Heart left ventricle (tissue), 16 donors: ENCODE measurements at places on chromosomes 2 and 18. TPM values are rescaled to one million over a fixed set of nuclear protein-coding genes. Genes with fewer than 3 reads are reported as not detected.

The KLHL41 gene
- polyA plus RNA-seq, result 52.9 TPM

GRCh38 chr2:65681503-65681902, 249.1 kb upstream of the SPRED2 start:
- DNase-seq, result no peak

DNA sequence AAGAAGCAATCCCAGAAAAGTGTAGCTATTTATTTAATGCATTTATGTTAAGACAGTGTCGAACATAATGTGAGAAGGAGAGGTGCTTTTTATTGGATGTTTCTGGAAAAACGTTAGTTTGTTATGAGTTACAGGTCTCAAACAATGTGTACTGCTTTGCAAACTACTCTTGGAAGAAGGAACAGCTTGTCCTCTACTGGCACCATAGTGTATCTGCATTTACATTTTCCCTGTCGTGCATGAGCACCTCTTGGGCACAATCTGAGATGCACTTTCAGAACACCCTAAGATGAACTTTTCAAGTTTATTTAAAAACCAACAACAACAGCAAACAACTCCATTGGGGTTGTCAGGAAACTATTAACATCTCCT, 22.8 kb downstream of the CCNYL1 start:
- DNase-seq, result no peak

- no peak for DNase-seq
Measured at GRCh38 chr2:170576296-170576695, 138.8 kb upstream of the SP5 start.

- DNase-seq, result no peak
Measured at GRCh38 chr18:51009072-51009471, 20.9 kb upstream of the SMAD4 start.

The CD8A gene
- 0.65 TPM for polyA plus RNA-seq

The SEMA4F gene
- 2.8 TPM for polyA plus RNA-seq

DNA sequence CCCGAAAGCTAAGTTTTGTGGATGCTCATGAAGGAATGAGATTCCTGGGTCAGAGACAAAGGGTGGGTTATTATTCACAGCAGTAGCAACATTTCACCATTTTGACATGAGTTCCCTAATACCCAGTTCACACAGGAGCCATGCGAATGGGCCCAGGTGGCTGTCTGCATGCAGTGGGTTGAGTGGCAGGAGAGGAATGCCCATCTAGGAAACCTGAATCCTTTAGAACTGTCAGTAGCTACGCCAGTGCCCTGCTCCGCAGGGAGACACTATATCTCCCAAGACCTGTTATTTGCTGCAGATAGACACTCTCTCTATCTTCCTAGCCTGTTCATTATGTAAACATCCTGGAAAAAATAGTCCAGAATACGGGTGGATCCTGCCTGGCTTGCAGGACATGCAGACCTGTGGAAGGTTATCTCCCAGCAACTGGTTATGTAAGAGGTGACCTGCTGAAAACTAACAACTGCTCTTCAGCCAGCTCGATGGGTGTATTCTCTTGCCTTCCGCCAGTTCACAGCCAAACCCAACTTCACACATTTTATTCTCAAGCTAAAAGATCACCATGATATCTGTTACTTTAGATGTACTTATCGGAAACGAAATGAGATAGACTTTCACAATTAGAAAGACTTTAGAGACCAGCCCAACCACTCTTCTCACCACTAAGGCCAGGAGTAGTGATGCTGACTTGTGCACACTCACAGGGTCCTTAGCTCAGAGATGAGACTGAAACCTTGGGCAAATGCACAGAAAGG, 59.1 kb downstream of the MBP start:
- no peak for DNase-seq

GRCh38 chr2:10125842-10126631, 3.5 kb downstream of the RRM2 start:
- DNase-seq, result no peak

GRCh38 chr2:59630789-59631188, 922.7 kb downstream of the BCL11A start:
- no peak for DNase-seq

GRCh38 chr2:226932443-226932842, 96.6 kb downstream of the RHBDD1 start:
- no peak for DNase-seq

GRCh38 chr2:67895227-67895941, 167.4 kb downstream of the C1D start:
- no peak for DNase-seq

The AAK1 gene
- polyA plus RNA-seq, result 34.9 TPM

DNA sequence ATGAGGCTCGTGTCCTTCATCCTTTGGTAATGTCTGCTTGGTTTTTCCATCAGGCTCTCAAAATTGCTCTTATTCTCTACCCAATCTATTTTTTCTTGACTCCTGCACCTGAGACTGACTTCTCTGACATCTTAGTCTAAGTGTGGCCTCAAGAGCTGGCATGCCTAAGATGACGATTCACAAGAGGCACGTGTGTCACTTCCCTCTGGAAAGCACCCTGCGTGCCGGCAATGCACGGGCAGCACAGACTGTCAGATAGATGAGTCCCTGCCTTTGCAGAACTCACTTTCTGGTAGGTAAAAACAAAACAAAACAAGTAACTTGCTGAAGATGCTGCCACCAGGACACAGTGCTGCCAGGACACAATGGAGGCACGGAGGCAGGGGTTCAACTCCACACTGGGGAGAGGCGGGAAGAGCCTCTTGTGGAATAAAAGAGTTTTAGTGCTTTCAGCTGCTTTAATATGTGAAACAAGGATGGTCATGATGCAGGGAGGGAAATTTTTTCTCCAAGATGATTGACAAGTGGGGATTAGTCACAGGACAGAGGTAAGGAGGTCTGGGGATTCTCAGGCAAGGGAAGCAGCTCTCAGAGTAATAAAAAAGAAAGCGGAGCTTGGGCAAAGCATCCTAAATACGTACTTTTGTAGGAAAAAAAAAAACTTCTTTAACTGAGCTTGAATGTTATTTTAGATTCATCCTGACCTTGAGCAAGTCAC, 27.3 kb downstream of the CYB5A start:
- DNase-seq, result no peak

The CROCC2 gene
- polyA plus RNA-seq, result not detected

The BOLL gene
- polyA plus RNA-seq, result 0.08 TPM

- DNase-seq, result no peak
Measured at GRCh38 chr2:85987266-85988174, 98.7 kb upstream of the ST3GAL5 start.

DNA sequence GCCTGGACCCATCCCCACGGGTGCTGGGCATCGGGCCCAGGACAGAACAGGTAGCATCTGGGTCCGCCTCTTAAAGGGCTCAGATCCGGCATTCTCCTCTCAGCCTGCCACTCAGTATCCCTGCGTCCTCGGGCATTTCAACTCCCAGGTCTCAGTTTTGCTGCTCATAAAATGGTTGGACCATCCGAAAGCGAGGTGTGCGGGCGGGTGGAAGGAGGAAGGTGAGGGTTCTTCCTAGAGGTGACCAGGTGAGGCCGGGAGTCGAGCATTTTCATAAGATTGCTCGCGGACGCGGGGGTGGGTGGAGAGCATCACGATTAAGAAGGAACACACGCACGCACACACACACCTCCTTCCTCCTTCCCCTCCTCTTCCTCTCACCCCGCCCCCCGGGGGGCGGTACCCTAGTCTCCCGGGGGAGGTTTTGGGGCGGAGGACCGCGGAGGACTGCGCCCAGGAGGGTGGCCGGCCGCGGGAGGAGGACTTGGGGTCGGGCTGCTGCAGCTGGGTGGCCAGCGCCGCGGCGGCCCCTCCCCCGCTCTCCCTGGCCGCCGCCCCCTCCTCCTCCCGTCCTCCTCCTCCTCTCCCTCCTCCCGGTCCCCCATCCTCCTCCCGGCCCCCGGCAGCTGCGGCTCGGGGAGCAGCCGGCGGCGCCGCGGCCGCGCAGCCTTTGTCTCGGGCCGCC, 97.9 kb upstream of the GPR45 start:
- no peak for DNase-seq

DNA sequence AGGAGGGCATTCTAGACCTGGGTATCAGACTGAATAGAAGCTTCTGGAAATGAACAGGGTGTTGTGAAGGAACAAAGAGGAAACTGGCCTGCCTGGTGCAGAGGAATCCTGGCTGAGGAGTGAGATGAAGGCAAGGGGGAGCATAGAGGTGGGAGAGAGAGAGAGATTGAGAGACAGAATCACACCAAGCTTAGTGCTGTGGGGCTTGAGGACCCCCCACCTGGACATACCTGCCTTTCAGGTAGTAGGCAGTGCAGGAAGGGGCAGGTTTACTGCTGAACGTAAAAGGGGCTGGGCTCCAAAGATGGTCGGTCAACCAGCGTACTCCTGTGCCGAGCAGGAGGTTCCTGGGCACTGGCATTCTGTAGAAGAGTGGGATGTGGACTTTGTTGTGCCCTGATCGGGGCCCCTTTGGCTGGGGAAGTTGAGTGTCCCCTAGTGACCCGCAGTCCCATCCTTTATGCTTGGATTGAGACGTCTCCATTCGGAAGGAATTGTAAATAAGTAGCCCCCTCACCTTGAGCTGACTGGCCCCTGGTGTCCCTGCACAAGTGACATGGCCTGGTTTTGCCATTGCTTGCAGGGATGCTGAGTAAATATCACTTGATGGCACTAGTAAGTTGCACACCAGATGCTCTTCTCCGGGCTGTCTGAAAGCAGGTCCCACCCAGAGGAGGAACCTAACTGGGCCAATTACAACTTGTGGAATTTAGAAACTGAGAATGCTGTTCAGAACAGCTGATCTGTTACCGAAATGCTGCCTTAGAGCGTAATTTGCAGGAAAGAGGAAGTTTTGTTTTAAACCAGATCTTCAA, 1.4 kb downstream of the UBE2F start:
- peak; percentile 60 for DNase-seq

GRCh38 chr2:160052531-160052930, 9.9 kb downstream of the PLA2R1 start:
- no peak for DNase-seq

DNA sequence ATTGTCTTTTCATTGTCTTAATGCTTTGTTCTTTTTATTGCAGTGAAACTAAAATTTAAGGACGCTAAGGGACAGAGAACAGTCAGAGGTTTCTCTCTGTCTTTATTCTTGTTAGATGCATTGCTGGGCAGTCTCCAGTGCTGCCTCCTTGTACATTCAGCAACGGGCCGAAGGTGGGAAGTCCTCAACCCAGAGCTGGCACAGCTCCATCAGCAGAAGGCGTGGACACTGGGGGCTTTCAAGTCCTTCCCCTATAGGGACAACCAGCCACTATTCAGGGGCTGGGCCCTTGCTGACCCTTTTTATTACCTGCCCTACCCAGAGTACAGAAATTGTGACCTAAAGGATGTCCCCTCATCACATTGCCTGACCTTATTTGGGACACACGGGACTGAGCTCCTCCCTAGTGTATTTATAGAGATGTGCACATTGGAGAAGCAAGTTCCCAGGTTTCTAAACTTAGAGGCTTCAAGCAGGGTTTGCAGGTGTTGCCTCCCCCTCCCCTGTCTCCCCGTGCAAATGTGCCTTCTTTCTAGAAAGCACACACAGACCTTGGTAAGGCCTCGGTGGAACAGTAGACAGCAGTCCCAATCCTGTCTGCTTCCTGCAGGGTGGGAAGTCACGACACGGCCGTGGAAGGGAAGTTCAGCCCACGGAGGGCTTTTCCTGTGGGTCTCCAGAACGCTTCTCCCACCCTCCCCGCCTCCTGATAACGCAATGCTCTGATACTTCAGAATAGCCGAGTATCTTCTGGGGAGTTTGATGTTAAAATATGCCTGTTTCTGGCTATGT, 68.2 kb downstream of the ZCCHC2 start:
- no peak for DNase-seq

DNA sequence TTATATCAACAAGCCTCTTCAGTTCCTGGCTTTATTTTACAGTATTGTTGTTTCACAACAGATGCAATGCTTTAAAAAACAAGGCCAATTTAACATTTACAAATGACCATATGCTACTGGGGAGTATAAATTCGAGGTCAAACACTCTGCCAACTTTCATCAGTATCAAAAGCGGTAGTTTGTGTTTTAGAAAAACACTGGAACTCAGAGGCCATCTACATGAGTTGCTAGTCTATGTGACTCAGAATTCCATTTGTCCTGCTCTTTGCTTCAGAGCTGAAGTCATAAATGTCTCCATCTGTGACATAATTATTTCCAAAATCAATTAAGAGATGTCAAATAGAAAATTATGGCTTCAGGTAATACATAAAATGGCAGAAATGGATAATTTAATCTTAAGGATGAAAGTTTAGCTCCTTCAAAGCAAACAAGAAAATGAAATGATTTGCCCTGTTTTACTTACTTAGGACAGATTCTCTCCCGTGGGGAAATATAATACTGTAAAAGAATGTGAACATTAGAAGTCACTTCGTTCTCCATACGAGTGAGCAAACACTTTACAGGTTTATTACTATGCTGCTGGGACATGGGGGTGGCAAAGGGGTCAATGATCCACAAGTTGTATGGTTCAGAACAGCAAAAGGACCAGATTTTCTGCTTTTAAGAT, 3.7 kb downstream of the MEX3C start:
- no peak for DNase-seq

DNA sequence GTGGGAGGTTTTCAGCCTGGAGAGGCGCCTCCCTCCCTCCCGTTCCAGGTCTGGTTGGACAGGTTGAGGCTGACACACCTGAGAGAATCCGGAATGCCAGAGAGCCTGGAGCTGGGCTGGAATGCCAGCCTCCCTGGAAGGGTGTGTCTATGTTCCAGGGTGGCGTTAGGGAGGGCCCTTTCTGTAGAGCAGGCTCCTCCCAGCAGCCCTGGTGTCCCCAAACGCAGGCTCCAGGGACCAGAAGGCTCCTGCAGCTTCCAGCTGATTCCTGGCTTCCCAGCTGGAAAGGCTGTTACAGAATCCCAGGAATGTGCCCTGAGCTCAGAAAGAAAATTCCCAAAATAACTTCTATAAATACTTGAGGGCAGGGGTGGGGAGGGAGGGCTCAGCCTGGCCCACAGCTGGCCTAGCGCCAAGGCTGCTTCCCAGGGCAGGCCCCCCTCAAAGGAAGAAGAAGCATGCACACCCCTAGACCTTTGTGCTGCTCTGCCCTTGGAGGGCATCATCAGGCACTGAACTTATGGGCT, 85.4 kb downstream of the STPG4 start:
- peak; percentile 87 for DNase-seq

- no peak for DNase-seq
Measured at GRCh38 chr18:76442413-76443171, 52.5 kb downstream of the ZNF516 start.

GRCh38 chr18:13300029-13300428, 81.5 kb downstream of the LDLRAD4 start:
- DNase-seq, result no peak

GRCh38 chr2:40261042-40261441, 190.8 kb downstream of the SLC8A1 start:
- no peak for DNase-seq

The MLPH gene
- 60.3 TPM for polyA plus RNA-seq

GRCh38 chr18:25229081-25229480, 122.9 kb downstream of the ZNF521 start:
- DNase-seq, result no peak

DNA sequence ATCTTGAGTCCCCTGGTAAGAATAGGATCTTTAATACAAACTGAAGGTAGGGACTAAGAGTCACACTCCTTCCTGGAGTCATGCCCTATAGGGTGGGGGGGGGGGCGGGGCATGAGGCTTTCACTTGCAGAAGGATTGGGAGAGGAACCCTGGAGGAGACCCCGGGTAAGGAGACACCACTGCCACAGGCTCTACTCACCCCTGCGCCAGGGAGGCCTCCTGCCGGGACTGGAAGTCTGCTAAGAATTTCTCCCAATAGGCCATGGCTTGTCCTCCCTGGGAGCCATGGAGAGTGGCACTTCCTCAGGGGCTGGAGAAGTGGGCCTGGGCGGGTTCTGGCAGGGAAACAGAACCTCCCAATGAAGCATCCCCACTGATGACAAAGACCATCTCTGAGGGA, 645.3 kb upstream of the RAB6C start:
- DNase-seq, result no peak

The RESP18 gene
- polyA plus RNA-seq, result not detected

- no peak for DNase-seq
Measured at GRCh38 chr2:162677476-162677875, 161.1 kb downstream of the KCNH7 start.
